ENCODE measurements at places on chromosomes 16 and 17.

GRCh38 chr17:80354336-80354735, 60.6 kb upstream of the ENDOV start:
- DNase-seq = no peak

GRCh38 chr16:82761858-82762257, 135.1 kb downstream of the CDH13 start:
- DNase-seq = no peak

DNA sequence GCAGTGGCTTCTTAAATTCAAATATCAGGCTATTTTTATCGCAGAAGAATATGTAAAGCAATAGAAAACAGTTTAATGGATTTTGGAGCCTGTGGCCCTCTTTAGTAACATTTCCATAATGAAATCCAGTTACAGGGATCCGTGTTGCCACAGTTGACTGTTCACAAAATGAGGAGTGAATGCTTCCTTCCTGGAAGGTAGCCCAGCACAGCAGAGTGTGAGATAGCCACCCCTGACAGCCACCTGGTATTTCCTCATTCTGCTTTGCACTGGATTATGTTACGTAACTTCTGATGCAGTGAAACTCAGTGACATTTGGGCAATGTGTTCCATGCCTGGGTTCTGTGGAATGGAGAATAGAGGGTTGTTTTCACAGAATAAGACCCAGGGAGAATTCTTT, 517.2 kb downstream of the RBFOX1 start:
- DNase-seq = no peak

DNA sequence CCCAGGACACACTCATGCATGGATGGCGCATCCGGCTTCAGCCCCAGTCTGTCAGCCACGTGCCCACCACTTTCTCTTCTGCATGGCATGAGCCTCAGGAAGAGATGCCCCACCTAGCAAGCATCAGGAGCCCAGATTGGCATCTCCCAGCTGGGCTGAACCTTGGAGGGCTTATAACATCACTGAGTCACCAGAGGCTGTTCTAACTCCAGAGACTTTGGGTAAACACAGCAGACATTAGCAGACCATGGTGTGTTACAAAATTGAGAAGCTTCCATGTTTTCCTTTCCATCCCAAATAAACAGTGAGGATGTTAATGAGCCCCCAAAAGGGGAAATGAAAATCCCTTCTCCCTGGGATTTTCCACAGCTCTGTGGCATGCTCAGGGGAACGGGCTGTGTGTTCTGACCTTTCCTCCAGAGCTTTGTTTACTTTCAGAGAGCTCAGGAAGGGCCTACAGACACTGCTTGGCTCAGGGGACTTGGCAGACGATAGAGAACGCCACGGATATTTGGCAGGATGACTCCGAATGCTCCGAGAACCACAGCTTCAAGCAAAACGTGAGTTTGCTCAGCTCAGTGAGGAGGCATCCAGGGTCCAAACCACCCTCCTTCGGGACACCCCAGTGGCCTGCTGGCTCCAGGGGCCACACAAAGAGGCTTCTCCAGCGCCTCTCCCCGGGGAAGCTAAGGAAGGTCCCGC, 16.5 kb downstream of the GLP2R start:
- DNase-seq = no peak

DNA sequence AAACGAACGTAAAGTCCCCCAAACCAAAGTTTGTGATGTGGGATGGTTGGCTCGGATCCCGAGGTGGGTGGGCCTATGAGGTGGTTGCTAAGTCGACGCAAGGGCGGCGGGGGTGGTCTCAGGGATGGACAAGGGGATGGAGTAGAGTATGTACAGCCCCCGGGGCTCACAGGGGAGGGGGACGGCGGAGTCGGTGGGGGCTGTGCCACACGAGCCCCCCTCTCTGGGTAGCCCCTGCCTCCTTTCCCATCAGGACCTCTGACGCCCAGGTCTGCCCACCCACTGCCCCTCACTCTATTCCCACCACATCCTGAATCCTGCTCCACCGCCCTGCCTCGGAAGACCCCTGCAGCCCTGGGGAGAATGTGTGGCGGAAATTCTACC, 15.2 kb downstream of the IL34 start:
- no peak for DNase-seq

All from central memory CD4-positive, alpha-beta T cell (primary cell).